Kidney capillary endothelial cell (primary cell): ENCODE measurements at places on chromosomes 6 and 20.

DNA sequence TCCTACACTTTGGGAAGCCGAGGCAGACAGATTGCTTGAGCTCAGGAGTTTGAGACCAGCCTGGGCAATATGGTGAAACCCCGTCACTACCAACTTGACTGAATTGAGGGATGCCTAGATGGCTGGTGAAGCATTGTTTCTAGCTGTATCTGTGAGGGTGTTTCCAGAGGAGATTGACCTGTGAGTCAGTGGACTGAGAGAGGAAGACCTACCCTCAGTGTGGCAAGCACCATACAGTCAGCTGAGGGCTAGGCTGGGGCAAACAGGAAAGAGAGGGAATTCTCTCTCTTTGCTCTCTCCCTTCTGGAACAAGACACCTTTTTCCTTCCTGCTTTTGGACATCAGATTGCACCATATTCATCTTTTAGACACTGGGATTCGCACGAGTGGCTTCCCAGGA lies 3.7 kb upstream of the ZUP1 start:
- DNase-seq: no peak

- DNase-seq: no peak
These were observed 256.0 kb upstream of the TCF21 start for GRCh38 chr6:133632906-133633305.

DNA sequence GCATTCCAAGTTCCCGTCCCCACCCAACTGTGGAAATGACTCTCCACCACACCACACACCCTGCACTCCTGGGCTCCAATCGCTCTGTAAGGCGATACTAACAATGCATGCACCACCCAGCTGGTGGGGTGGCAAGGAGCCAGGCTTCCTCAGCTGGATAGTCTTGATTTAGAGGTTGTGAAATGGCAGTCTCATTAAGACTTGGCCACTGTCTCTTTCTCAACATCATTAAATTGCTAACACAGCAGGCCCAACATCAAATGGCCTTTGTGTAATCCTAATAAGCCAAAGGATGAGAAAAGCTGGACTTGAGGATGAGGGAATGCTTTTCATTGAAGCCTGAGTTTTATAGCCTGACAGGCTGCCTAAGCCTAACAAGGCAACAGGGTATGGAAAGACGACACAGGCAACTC lies 223.7 kb downstream of the GMDS start:
- no peak for DNase-seq

DNA sequence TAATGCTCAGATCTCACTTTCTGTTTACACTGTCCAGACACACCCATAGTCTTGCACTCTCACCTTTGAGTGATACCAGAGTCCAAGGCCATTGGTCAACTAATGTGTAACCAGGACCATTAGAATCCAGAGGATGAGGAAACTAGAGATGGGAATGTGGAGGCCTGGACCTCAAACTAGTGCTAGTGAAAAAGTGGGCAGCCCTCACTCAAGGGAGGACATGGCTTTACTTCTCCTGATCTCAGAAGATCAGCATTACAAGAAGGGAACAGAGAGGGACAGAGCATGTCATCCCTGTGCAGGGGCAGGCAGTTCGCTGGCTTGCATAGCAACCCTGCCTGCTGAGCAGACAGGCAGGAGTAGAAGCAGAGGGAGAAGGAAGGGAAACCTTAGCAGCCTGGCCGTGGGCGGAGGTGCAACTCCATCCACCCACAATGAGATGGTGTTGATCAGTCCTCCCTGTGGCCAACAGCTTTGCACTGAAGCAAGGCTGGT lies 22.6 kb upstream of the XRN2 start:
- DNase-seq: no peak

- DNase-seq: no peak
These were observed 6.4 kb downstream of the GDAP1L1 start for GRCh38 chr20:44253528-44253927.

DNA sequence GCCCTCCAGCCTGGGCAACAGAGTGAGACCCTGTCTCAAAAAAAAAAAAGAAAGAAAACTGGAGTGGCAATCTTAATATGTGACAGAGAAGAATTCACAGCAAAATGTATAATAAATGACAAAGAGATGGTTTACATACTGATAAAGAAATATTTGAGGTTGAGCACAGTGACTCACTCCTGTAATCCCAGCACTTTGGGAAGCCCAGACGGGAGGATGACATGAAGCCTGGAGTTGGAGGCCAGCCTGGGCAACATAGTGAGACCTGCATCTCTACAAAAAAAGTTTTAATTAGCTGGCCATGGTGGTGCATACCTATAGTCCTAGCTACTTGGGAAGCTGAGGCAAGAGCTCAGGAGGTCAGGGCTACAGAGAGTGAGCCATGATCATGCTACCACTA lies 12.4 kb upstream of the DEFB118 start:
- DNase-seq: no peak

DNA sequence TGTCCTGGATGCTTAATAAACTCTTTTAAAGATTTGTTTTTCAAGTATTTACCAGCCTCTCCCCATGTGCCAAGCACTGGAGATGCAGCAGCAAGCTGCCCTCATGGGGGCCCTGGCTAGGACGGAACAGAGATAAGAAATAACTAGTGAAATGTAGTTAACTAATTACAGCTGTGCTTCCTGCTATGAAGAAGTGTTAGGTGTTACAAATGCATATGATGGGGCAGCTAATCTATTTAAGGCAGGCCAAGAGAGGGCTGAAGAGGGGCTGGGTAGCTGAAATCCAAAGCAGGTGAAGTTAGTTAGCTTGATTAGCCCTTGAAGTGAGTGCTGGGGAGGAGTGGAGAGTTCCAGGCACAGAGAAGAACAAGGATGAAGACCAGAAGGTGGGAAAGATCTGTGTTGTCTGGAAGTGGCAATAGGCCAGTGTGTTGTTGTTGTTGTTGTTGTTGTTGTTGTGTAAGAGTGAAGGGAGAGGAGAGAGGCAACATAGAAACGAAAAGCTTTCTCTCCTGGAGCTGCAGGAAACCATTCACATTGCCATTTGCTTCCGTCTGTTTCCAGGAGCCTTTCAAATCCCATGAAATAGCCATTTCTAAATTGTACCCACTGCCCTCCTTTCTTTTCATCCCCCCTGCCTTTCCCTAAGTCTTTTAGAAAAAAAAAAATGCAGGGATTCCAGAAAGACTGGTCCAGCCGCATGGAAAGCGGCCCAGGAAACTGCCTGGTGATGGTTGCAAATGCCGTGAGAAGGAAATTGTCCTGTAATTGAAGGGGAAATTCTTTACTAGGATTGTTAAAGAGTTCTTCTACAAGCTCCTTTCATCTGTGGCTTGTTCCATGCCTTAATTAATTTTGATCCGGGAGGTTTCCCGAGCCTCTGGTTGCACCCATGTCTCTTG lies 119.6 kb downstream of the TFAP2C start:
- DNase-seq: no peak

GRCh38 chr6:159439651-159440050 lies 253.4 kb downstream of the SOD2 start:
- no peak for DNase-seq

- no peak for DNase-seq
These were observed 1011.2 kb upstream of the CITED2 start for GRCh38 chr6:140385679-140386078.

DNA sequence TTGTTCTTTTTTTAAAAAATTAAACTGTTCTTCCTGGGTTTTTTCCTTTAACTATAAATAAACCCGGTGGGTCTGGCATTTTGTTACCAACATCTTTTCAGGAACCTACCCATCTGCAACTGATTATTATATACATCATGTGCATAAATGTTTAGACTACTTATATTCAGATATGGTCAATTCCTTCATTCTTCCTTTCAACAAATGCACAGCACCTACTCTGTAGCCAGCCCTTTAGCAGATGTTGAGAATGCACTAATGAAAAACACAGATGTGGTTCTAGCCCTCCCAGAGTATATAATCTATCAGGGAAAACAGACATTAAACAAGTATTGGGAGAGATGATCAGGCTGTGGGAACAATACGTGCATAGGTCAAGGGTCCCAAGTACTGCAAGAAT lies 237.1 kb downstream of the UST start:
- no peak for DNase-seq
